ENCODE measurements at places on chromosomes 7 and 10. TPM values are rescaled to one million over a fixed set of nuclear protein-coding genes. Genes with fewer than 3 reads are reported as not detected.

The UCN3 gene
- 4.0 TPM for total RNA-seq

The TMEM178B gene
- total RNA-seq, result 1.1 TPM

The IKZF1 gene
- 5.6 TPM for total RNA-seq

The SRI gene
- total RNA-seq, result 801 TPM

The ACBD7 gene
- total RNA-seq, result 0.98 TPM

The HBP1 gene
- total RNA-seq, result 78.7 TPM

The ZNF655 gene
- total RNA-seq, result 41.8 TPM

The ANKRD61 gene
- total RNA-seq, result not detected

The C10orf67 gene
- not detected for total RNA-seq

The HMX2 gene
- 0.13 TPM for total RNA-seq

The AGBL3 gene
- total RNA-seq, result 0.98 TPM

The VAX1 gene
- total RNA-seq, result not detected
